ENCODE measurements at places on chromosomes 3 and 15. TPM values are rescaled to one million over a fixed set of nuclear protein-coding genes. Genes with fewer than 3 reads are reported as not detected.

- DNase-seq, result no peak
- no peak overlapping the region for H3K27ac ChIP-seq
- no peaks in the 10 kb centered on the region for H3K4me1 ChIP-seq
- no peaks in the 10 kb centered on the region for H3K27me3 ChIP-seq
Measured at GRCh38 chr3:36704280-36704679, 60.1 kb downstream of the DCLK3 start.

DNA sequence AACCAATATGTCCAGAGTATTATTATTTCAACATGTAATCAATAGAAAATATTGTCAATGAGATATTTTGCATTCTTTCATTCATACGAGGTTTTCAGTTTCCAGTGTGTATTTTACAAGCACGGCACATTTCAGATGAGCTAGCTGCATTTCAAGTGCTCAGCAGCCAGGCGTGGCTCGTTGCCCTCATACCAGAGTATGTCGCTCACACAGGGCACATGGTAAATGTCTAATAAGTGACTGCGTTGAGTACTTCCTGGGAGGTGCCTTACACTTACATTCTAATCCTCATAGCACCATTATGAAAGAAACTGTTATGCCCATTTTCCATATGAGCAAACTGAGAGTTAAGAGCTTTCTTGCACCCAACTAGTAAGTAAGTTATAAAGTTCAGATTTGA lies 47.4 kb downstream of the TMEM266 start:
- H3K4me3 ChIP-seq, result no peak overlapping the region
- H3K27me3 ChIP-seq, result no peaks in the 10 kb centered on the region
- H3K27ac ChIP-seq, result no peak overlapping the region
- DNase-seq, result no peak

- H3K27me3 ChIP-seq, result no peaks in the 10 kb centered on the region
- H3K4me3 ChIP-seq, result no peak overlapping the region
- DNase-seq, result no peak
- H3K4me1 ChIP-seq, result no peaks in the 10 kb centered on the region
Measured at GRCh38 chr3:110790631-110791030, 281.0 kb upstream of the NECTIN3 start.

DNA sequence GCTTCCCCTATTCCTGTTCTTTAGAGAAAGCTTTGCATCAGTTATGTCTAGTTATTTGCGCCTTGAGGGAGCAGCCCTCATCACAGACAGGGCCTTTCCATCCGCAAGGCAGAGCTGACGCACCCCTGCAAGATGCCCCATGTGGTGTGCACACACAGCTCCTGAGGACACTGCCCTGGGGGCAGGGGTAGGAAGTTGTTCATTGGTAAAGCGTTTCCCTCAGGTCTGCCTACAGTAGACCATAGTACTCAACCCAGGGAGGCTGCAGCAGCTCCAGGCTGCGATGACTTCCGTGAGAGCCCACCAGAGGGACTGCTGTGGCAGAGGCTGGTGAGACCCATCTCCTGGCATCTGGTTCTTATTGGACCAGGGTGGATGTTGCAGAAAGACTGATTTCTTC lies 55.1 kb upstream of the PLXNA1 start:
- no peak overlapping the region for H3K4me3 ChIP-seq
- peaks cover 35% of the 10 kb centered on the region for H3K4me1 ChIP-seq
- DNase-seq, result no peak
- H3K27ac ChIP-seq, result no peak overlapping the region
- H3K36me3 ChIP-seq, result no peaks in the 10 kb centered on the region
- peaks cover 4% of the 10 kb centered on the region for H3K27me3 ChIP-seq

DNA sequence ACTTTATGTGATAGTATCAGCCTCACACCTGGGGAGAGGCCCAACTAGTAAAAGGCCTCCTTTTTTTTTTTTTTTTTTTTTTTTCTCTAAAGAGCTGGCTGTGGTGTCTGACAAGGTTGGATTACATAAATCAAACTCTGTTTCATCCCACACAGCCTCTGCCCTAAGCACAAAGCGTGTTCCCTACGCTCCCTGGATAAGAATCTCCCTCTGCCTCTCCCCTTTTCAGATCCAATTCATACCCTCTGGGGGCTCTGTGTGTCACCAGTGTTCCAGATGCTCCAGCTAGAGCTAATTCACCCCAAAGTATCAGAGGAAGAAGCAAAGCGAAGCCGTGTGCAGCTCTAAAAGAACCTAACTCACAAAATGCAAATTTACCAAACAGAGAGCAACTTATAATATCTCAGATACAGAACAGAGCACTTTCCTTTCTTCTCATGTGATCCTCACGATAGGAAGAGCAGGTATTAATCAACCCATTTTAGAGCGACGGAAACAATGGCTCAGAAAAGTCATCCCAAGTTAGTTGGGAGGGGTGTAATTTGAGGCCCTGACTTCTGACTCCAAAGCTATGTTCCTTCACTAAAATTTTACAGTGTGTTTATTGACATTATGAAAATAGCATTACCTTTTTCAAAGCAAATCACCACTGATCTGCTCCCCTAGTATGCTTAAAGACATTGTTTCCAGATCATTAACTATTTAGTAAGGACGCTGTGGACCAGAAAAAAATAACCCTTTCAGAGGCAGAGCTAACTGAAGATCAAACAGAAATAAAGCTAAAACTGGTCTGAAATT lies 12.4 kb downstream of the BMF start:
- no peak overlapping the region for H3K27ac ChIP-seq
- no peak overlapping the region for H3K4me3 ChIP-seq
- no peaks in the 10 kb centered on the region for H3K27me3 ChIP-seq
- peaks cover 43% of the 10 kb centered on the region for H3K4me1 ChIP-seq
- DNase-seq, result no peak
- H3K36me3 ChIP-seq, result peaks cover 7% of the 10 kb centered on the region

GRCh38 chr3:40181182-40181581 lies 128.3 kb upstream of the EIF1B start:
- no peak overlapping the region for H3K4me3 ChIP-seq
- no peaks in the 10 kb centered on the region for H3K4me1 ChIP-seq
- no peaks in the 10 kb centered on the region for H3K27me3 ChIP-seq
- no peaks in the 10 kb centered on the region for H3K36me3 ChIP-seq
- no peak for DNase-seq
- H3K27ac ChIP-seq, result no peak overlapping the region

DNA sequence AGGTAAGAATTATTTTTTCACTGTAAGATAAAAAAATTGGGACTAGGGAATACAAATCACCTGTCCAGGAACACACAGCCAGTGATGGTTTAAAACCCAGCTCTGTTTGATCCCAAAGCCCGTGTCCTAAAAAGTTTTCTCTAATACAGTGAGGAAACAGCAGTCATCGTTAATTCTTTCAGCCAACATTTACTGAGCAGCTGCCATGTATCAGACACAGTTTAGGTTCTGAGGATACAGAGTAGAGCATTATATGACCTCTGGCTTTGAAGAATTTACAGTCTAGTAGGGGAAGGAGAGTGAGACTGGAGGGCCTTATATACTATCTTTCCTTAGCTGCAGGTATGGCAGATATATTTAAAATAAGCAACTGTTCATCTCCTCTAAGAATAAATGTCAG lies 82.7 kb downstream of the KCNMB2 start:
- no peak overlapping the region for H3K27ac ChIP-seq
- H3K27me3 ChIP-seq, result no peaks in the 10 kb centered on the region
- no peak for DNase-seq
- H3K4me1 ChIP-seq, result peaks cover 12% of the 10 kb centered on the region
- H3K4me3 ChIP-seq, result peak overlapping the region; percentile 43

GRCh38 chr3:140403608-140404007 lies 274.3 kb upstream of the TRIM42 start:
- H3K4me3 ChIP-seq, result no peak overlapping the region
- no peaks in the 10 kb centered on the region for H3K4me1 ChIP-seq
- H3K27ac ChIP-seq, result no peak overlapping the region
- DNase-seq, result no peak
- H3K27me3 ChIP-seq, result no peaks in the 10 kb centered on the region
- H3K36me3 ChIP-seq, result no peaks in the 10 kb centered on the region

GRCh38 chr3:179000659-179001058 lies 71.0 kb downstream of the ZMAT3 start:
- H3K4me1 ChIP-seq, result no peaks in the 10 kb centered on the region
- no peak overlapping the region for H3K4me3 ChIP-seq
- no peaks in the 10 kb centered on the region for H3K36me3 ChIP-seq
- no peaks in the 10 kb centered on the region for H3K27me3 ChIP-seq
- no peak overlapping the region for H3K27ac ChIP-seq

GRCh38 chr15:28947221-28947674 lies 61.5 kb downstream of the APBA2 start:
- H3K4me3 ChIP-seq, result no peak overlapping the region
- H3K4me1 ChIP-seq, result no peaks in the 10 kb centered on the region
- no peaks in the 10 kb centered on the region for H3K36me3 ChIP-seq
- H3K27ac ChIP-seq, result no peak overlapping the region
- no peaks in the 10 kb centered on the region for H3K27me3 ChIP-seq

GRCh38 chr3:100536093-100536492 lies 43.7 kb downstream of the TMEM45A start:
- DNase-seq, result no peak
- H3K36me3 ChIP-seq, result no peaks in the 10 kb centered on the region
- no peak overlapping the region for H3K4me3 ChIP-seq
- H3K27ac ChIP-seq, result no peak overlapping the region
- H3K27me3 ChIP-seq, result no peaks in the 10 kb centered on the region

GRCh38 chr15:67177752-67178151 lies 76.7 kb downstream of the AAGAB start:
- peak overlapping the region; percentile 51 for H3K27ac ChIP-seq
- no peak overlapping the region for H3K4me3 ChIP-seq
- peaks cover 19% of the 10 kb centered on the region for H3K4me1 ChIP-seq
- H3K27me3 ChIP-seq, result no peaks in the 10 kb centered on the region
- peaks cover 39% of the 10 kb centered on the region for H3K36me3 ChIP-seq
- no peak for DNase-seq

DNA sequence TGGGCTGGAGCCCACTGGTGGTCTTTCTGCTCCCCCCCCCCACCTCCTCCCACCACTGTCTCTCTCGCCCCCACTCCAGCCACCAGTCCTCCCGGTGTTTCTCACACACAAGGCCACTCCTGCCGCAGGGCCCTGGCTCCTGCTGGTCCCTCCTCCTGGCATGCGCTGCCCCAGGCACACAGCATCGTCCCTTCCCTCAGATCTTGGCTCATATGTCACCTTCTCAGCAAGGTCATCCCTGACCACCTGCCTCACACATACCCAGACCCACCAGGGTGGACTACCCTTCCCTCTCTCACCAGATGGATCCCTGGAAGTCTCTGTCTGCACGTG lies 101.5 kb upstream of the IQSEC1 start:
- H3K27me3 ChIP-seq, result no peaks in the 10 kb centered on the region
- no peaks in the 10 kb centered on the region for H3K36me3 ChIP-seq
- no peak for DNase-seq
- H3K27ac ChIP-seq, result no peak overlapping the region
- no peaks in the 10 kb centered on the region for H3K4me1 ChIP-seq
- no peak overlapping the region for H3K4me3 ChIP-seq

GRCh38 chr3:54625805-54626787 lies 301.8 kb downstream of the LRTM1 start:
- no peak overlapping the region for H3K4me3 ChIP-seq
- no peaks in the 10 kb centered on the region for H3K4me1 ChIP-seq
- no peaks in the 10 kb centered on the region for H3K27me3 ChIP-seq
- no peaks in the 10 kb centered on the region for H3K36me3 ChIP-seq

- no peaks in the 10 kb centered on the region for H3K4me1 ChIP-seq
- H3K4me3 ChIP-seq, result no peak overlapping the region
- DNase-seq, result no peak
- no peaks in the 10 kb centered on the region for H3K27me3 ChIP-seq
- no peak overlapping the region for H3K27ac ChIP-seq
Measured at GRCh38 chr3:15499536-15499935, 22.0 kb downstream of the COLQ start.

DNA sequence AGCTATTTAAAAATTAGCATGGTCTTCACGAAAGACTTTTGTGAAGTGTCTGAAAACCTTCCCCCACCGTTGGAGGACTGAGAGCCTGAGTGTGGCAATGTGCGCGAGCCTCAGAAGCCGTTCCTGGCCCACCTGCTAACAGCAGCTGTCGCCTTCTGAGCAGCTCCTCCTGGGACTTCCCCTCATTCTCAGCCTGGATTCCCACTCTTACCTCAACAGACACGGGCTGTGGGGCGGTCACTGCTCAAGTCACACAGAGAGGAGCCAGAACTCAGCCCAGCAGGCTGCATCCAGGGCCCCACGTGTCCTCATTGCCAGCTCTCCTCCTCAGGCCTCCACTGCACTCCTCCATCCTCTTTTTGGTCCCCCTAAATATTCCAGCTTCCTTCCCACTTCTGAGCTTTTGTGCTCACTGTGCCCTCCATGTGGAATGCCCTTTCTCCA lies 7.8 kb downstream of the DNASE1L3 start:
- DNase-seq, result no peak
- H3K36me3 ChIP-seq, result no peaks in the 10 kb centered on the region
- no peak overlapping the region for H3K27ac ChIP-seq
- H3K4me1 ChIP-seq, result no peaks in the 10 kb centered on the region
- H3K4me3 ChIP-seq, result no peak overlapping the region
- H3K27me3 ChIP-seq, result no peaks in the 10 kb centered on the region

DNA sequence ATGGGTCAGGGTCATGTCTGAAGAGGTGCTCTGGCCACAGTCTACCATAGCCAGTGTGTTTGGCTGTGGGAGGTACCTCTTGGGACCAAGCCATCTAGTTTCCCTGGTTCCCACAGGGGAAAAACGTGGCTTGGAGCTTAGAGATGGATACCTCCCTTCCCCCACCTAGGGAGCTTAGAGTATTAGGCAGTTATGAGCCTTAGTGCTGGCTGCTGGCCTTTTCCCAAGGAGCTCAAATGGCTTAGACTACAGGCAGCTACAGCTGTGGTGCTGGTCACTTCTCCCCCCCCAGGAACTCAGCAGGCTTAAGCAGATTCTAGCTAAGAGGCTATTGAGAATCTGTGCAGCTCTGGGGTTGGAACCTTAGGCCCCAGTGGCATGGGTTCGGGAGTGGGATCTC lies 591.2 kb downstream of the NSUN3 start:
- no peak overlapping the region for H3K4me3 ChIP-seq
- H3K4me1 ChIP-seq, result no peaks in the 10 kb centered on the region
- no peaks in the 10 kb centered on the region for H3K36me3 ChIP-seq

- peaks cover 8% of the 10 kb centered on the region for H3K4me1 ChIP-seq
- no peak overlapping the region for H3K27ac ChIP-seq
- no peaks in the 10 kb centered on the region for H3K27me3 ChIP-seq
Measured at GRCh38 chr15:42650208-42651066, 75.0 kb downstream of the STARD9 start.

GRCh38 chr3:170840291-170840859 lies 29.6 kb downstream of the RPL22L1 start:
- H3K36me3 ChIP-seq, result no peaks in the 10 kb centered on the region
- no peak for DNase-seq
- no peak overlapping the region for H3K4me3 ChIP-seq
- no peaks in the 10 kb centered on the region for H3K27me3 ChIP-seq
- H3K4me1 ChIP-seq, result no peaks in the 10 kb centered on the region
- H3K27ac ChIP-seq, result no peak overlapping the region

DNA sequence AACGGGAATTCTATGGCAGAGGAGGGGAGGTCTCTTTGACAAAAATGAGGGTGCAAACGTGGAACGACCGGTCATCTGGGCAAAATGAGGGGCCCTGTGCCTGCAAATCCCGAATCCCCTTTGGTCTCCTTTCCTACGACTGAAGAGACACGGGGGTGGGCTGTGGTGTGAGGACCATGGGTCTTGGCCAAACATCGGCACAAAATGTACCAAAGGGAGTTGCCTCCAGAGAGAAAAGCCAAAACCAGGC lies 498 bp downstream of the ZNF280D start:
- DNase-seq, result no peak
- H3K4me1 ChIP-seq, result peaks cover 27% of the 10 kb centered on the region
- H3K4me3 ChIP-seq, result peak overlapping the region; percentile 78
- H3K27ac ChIP-seq, result peak overlapping the region; percentile 99
- no peaks in the 10 kb centered on the region for H3K36me3 ChIP-seq

Gene LAMB2
- polyA plus RNA-seq, result 290 TPM

Gene RLBP1
- not detected for polyA plus RNA-seq

Gene EAF1
- polyA plus RNA-seq, result 10.8 TPM

Gene SCN11A
- not detected for polyA plus RNA-seq

Gene CORO2B
- polyA plus RNA-seq, result 3.3 TPM

Gene SLC24A5
- polyA plus RNA-seq, result not detected

Measured in heart left ventricle (tissue), 16 donors.